Testis (tissue), 5 donors: ENCODE measurements at places on chromosomes 13 and 19. TPM values are rescaled to one million over a fixed set of nuclear protein-coding genes. Genes with fewer than 3 reads are reported as not detected.

Gene ADGRE3
- 0.46 TPM for polyA plus RNA-seq

Gene ZNF534
- polyA plus RNA-seq, result 2.1 TPM

Gene TMEM190
- polyA plus RNA-seq, result 35.4 TPM

Gene FOXA3
- 1.7 TPM for polyA plus RNA-seq

Gene GALP
- not detected for polyA plus RNA-seq

Gene PSG2
- polyA plus RNA-seq, result not detected

Gene STARD13
- polyA plus RNA-seq, result 7.2 TPM

Gene IGFLR1
- polyA plus RNA-seq, result 9.9 TPM

Gene OR4F17
- not detected for polyA plus RNA-seq

Gene LRFN3
- 12.7 TPM for polyA plus RNA-seq

Gene CRYL1
- polyA plus RNA-seq, result 16.8 TPM

Gene ZNF177
- 16.5 TPM for polyA plus RNA-seq

Gene SACS
- polyA plus RNA-seq, result 8.0 TPM

Gene CEACAM3
- polyA plus RNA-seq, result not detected

Gene ZNF556
- 1.9 TPM for polyA plus RNA-seq

Gene FBXO27
- polyA plus RNA-seq, result 15.5 TPM
